Suprapubic skin (tissue), 4 donors: ENCODE measurements at places on chromosomes 11 and 22. TPM values are rescaled to one million over a fixed set of nuclear protein-coding genes. Genes with fewer than 3 reads are reported as not detected.

GRCh38 chr22:41939981-41940831 is 6.7 kb downstream of the CENPM start:
- no peak for DNase-seq

SESN3 gene
- total RNA-seq: 35.9 TPM

LUZP2 gene
- not detected for total RNA-seq

GRCh38 chr11:66363187-66363601 is 8.4 kb downstream of the SLC29A2 start:
- DNase-seq: no peak

SERHL2 gene
- 13.0 TPM for total RNA-seq

DNA sequence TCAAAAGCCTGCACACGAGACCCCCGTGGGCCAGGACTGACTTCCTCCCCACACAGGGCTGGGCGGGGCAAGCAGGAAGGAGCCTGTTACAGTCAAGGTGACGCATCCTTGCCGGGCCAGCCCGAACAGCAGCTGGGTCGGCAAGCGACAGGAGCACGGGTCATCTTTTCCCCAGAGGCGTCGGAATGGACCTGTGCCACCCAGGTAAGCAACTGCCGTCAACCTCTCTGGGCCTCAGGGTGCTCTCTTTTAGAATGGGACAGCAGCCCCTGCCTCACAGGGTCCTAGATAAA is at the start of gene CYTH4:
Gene CYTH4 (plus strand): TSS at position 124 of the 293 bp plus-strand sequence. CDS start 62 bp downstream, at position 186.
- no peak for DNase-seq

TP53I11 gene
- 91.5 TPM for total RNA-seq

SNX32 gene
- total RNA-seq: 1.1 TPM

DNA sequence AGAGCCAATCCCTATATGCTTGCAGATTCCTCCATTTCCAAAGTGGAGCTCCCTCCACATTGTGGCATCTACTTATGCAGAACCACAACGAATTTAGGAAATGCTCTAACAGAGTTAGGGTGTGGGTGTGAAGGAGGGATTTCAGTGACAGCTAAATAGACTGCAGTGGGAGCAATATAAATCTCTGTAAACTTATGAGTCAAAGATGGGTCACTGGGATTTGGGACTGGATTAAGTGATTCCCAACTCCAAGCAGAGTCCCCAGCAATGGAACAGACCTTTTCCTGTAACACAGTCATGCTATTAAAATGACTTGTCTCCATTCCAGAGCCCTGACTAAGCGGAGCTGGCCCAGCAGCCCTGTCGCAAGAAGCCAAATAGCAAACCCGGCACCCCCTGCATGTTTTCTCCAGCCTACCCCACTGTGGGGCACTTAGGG is 36.6 kb downstream of the RPL27A start:
- no peak for DNase-seq

- DNase-seq: no peak
Observed at GRCh38 chr11:119726150-119726553, 2.8 kb downstream of the NECTIN1 start.
